RWPE2 (cell line): ENCODE measurements at places on chromosomes 6 and 20.

- DNase-seq: peak; percentile 95
Measured at GRCh38 chr20:56359212-56360132, 698 bp downstream of the FAM210B start.

DNA sequence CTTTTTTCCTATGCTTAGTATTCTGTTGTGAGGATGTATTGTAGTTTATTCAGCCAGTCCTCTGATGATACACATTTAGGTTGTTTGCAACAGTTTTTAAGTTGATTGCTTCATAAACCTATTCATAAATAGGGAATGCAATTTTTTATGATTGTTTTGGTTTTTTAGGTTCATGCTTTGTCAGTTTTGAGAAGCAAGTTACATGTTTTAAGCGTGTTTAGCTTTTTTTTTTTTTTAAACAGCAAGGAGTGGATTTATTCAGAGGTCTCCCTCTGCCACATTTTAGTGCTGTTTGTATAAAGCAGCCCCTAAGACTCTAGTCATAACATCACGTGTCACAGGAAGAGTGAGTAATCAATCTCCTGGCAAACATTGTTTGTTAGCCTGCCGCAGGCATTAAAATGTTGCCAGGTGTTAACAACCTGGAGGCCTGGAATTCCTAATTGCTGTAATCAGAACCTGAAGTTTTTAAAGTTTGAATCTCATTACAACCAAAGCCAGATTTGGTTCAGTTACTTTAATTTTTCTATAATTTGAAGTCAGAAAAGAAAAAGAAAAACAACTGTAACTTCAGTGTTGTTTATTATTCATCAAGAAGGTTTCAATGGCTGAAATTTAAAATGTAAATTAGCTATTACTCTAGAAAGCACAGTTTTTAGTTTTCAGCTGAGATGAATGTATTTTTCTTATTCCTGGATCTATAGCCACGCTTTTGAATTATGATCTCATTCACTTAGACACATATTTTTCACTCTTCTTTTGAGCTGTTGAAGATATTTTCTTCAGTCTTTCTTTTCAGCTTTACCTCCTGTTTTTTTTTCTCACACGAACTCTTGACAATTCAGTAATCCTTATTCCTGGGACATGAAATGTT lies 59.2 kb downstream of the KCNS1 start:
- peak; percentile 87 for DNase-seq

DNA sequence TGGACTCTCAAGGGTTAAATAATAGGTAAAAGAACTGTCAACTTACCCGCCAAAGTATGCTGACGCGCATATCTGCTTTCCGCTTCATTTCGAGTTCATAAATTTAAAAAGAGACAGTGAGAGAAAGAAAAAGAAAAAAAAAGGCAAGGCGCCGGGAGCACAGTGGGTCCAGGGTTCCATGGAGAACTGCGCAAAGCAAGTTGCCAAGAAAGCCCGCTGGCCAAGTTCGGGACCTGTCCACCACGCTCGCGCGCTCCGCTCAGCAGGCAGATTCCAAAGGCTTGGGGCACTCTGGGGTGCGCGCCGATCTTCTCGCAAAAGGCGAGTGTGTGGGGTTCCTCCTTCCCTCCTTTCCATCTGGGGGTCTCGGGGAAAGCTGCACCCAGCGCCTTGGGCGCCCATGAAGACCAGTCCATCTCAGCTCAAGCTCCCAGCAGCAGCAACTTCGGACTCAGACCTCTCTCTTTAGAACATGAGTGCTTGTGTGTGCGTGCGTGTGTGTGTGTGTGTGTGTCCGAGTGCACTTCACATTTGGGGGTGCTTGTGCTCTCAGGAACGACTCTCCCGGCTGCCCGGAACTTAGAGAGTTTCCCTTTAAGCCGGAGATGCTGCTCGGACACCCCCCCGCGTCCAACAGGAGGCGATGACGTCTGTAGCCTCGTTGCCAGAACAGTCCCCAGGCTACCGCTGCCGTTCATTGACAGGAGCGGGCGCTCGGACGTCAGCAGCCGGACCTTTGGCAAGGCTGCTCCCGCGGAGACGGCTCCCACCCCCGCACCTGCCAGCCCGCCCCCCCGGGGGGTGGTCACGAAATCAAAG lies 180.0 kb downstream of the TBXT start:
- no peak for DNase-seq

GRCh38 chr20:5895626-5896025 lies 54.7 kb downstream of the TRMT6 start:
- DNase-seq: no peak

- DNase-seq: no peak
Measured at GRCh38 chr6:34090935-34091334, 55.0 kb downstream of the GRM4 start.

DNA sequence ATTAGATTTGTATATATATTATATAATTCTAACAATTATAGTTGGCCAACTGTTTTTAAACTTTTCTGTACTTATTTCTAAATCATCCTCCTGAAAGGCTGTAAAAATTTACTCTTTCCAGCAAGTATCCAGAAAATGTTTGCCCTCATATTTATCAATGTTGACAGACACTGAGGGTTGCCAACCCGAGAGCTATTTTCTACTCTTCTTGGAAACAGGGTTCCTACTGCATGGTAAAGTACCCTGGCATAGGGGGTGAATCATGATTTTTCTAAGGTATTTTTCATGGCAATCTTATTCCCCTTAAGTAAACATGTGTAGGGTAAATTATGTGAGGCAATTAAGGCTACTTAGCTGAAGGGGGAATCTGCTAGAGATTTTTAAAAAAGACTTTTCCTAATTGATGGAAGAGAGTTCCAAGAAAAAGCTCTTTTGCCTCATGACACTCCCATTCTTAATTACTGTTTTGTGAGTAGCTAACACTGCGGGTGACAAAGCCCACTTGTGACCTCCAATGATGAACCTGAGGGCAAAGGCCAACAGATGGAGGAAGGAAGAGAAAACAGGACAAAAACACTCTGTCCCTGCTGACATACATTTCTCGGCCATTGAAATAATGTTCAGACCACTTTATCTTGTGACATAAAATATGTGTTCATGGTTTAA lies 37.9 kb downstream of the GPX5 start:
- no peak for DNase-seq
